ENCODE measurements at places on chromosomes 6 and 20.

DNA sequence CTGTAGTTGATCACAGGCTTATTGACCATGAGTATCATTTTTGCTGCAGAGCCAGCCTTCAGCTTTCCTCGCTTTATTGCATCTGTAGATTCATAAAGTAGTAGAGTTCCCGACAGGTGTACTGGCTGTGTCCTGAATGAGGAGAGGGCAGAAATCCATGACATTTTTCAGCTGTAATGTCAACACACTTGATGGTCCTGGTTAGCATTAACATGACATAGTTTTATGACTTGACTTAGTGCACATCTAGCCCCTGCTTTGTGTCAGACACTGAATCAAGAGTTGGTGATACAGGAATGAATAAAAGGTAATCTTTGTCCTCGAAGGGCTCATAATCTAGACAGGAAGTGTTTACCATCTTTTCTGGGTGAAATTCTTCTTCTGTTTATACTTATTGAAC lies 55.0 kb downstream of the AIG1 start:
- no peak for DNase-seq

DNA sequence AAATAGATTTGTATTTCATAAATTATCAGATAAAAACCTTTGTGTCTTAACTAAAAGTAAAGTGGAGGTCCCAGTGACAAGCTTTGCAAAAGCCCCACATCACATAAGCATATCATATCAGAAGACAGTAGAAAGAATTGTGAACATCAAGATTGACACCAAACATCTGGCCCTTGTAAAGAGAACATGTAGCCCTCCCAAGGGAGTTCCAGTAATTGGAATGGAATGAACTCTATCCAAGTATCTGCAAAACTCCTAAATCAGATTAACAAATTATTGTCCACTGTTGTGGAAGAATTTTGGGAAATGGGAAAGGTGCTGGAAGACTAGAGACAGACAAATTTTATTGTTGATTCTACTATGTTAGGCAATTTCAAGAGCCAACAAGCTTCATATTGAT lies 268.8 kb downstream of the KCNQ5 start:
- DNase-seq: no peak

- no peak for DNase-seq
These were observed 5.6 kb downstream of the PSMG4 start for GRCh38 chr6:3264356-3264755.

GRCh38 chr6:88670369-88670768 lies 293.0 kb downstream of the RNGTT start:
- no peak for DNase-seq

DNA sequence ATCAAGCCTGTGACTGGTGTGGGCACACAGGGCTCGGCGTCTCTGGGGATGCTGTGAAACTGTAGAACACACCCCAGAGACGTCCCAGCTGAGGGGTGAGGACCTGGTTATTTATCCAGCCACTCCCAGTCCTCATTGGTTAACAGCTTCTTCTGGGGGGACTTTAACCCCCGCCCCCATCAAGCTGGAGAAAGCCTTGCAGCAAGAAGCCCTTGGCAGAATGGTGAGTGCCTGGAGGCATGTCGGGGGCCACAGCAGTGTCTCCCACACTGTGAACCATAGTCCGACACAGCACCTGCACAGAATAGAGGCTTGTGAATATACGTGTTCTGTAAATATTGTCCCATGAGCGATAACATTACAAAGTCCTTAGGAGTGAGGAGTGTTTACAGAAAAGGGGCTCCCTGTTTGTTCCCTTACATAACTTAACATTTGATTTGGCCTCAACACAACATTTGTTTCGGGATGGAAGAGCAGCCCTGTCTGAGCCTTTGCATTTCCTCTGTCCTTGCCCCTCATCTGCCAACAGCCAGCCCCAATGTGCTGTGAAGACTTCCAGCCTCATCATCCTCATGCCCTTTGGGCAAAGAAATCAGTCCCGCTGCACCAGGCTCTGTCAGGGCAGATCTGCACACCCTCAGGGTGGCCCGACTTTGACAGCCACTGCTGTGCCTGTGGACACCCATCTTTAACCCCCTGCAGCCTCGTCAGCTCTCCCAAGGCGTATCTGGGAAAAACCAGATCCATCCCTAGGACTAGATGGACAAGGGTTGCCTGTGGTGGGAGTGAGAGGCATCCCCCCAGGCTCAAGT lies 2.2 kb upstream of the RRBP1 start:
- DNase-seq: no peak

DNA sequence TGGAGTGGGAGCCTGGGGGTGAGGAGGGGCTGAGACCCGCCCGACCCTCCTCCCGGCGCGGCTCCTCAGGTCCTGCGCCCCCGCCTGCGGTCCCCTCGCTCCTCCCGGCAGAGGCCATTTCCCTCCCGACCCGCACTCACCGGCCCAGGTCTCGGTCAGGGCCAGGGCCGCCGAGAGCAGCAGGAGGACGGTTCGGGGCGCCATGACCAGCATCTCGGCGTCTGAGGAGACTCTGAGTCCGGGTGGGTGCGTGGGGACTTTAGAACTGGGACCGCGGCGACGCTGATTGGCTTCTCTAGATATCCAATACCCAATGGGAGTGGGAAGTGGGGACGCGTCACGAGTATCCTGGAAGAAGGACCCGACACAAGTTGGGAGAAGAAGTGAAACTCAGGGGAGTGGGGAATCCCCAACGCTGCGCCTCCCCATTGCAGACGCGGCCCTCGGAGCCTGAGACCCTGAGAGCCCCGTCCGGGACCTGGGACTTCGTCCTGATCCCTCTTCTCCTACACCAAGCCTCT lies at the start of gene HLA-B:
HLA-B (minus strand) TSS at position 234 of the 521 bp plus-strand sequence; CDS start at position 213, 21 bp downstream.
- DNase-seq: peak; percentile 96

DNA sequence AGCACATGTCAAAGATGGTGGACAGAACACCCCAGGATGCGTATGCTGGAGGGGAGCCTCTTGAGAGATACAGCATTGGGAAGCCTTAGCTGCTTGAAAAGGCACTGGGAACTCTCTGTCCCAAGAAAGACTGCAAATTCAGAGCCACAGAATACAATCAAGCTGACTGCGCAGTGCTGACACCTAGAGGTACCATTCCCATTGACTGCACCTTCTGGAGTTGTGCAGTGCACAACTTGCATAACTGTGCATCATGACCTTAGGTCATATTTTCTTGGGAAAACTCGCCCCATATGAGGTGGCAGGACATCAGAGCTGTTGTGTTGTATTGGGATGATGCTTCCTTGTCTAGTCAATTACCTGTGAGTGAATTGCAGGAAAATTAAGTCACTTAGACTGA lies 646.5 kb upstream of the NOX3 start:
- DNase-seq: no peak

DNA sequence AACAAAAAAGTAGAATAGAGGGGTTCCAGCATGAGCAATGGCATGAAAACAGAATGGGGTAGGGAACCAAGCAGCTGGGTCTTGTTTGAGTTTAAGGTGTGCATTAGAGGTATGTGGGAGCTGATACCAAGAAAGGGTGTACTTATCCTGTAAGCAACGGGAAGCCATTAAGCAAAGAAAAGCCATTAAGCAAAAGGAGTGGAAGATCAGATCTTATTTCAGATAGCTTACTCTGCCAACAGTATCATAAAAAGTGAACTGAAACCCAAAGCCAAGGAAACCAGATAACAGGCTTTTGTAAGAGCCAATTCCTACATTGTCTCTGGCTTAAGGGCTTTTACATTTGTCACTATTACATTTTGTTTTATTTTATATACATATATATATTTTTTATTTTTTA lies 21.3 kb upstream of the BEND6 start:
- DNase-seq: no peak

- no peak for DNase-seq
These were observed 58.7 kb upstream of the PMEPA1 start for GRCh38 chr20:57768519-57768918.

GRCh38 chr6:2166717-2167116 lies 78.7 kb downstream of the GMDS start:
- no peak for DNase-seq

DNA sequence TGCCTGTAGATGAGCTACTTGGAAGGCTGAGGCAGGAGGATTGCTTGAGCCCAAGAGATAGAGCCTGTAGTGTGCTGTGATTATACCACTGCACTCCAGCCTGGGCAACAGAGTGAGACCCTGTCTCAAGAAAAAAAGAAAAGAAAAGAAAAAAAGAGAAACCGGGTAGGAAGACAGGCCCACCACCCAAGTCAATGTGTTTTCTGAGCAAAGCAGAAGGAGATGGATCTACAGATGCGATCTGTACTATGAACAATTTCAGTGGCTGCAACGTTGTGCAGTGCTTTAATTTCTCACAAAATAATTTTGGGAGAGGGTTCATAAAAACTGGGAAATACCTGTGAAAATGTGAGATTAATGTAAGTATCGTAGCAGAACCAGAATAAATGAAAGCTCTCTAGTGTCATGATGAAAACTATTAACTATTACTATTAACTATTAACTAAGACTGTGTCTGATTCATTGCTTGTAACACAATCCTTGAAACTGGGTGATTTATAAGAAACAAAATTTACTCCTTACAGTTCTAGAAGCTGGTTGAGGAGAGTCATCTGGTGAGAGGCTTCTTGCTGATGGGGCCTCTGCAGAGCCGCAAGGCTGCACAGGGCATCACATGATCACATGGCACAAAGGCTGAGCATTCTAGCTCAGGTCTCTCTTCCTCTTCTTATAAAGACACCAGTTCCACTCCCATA lies 233.1 kb upstream of the ZNF217 start:
- DNase-seq: no peak

DNA sequence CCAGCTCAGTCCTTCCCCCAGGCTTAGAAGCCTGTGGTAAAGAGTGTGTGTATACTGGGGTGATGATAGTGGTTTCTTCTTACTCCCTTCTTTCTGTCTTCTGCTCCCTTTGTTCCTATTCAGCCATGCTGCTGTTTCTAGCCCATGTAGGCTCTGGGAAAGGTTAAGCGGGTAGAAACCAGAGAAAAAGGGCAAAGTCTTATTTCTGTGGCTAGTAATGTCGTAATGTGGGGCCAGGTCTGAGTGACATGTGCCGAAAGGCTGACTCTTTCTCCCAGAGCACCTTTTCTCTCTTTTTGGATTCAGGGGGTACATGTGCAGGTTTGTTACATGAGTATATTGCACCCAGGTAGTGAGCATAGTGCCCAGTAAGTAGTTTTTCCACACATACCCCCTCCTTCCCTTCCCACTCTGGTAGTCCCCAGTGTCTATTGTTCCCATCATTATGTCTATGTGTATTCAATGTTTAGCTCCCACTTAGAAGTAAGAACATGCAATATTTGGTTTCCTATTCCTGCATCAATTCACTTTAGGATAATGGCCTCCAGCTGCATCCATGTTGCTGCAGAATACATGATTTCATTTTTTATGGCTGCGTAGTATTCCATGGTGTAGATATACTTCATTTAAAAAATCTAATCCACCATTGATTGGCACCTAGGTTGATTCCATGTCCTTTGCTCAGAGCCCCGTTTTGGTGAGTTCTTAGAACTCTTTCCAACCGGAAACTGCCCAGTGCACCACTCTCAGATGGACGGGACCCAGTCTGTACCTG lies 74.3 kb downstream of the EFHC1 start:
- DNase-seq: no peak

DNA sequence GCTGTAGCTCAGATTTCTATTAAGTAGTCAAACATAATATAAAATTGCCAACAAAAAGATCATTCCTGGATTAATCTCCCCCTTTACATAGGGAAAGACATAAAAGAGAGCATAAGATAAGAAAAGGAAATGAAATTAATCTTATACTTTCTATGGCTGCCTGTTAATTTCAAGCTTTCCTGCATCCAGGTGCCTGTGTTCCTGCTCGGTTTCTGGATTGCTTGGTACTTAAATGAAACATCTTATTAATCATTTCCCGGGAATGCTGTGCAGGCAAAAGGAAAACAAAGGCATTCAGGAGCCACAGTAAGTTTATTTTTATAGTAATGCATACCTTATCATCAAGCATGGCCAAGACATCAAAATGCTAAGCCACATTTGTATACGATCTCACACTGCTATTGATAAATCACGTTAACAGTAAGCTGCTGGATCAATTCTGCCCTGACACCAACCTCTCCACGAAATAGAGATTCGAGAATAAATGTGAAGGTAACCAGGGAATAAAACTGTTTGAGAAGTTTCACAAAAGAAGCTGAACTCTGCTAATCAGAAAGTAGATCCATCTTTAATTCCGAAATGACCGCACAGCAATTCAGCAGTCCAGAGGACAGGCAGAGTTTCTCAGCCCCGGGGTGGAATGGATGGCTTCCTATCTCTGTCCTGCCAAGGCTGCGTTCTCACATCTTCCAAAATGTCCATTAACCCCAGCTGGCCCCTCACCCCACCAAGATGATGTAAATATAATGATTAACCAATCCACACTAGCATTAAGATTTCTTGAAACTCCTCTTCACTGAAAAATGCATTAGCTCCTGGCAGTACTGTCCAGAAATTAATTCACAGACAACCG lies 32.6 kb upstream of the APCDD1L start:
- DNase-seq: no peak

DNA sequence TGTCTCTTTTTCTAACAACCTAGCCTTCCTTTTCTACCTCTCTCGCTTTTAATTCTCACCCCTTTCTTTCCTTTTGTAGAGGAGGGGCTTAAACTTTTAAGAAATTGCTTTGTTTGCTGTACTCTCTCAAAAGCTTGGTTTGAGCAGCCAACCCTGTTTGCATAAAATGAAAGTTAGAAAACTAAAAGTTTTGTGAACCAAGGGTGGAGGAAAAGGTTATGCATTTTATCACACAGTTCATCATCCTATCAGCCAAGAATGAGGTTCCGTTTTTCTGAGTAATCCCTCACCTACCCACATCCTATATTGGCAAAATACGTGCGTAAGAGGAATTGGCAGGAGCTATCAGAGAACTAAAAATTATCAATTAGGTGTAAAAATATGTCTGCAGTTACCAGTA lies 42.8 kb upstream of the LOC128125822 start:
- no peak for DNase-seq

DNA sequence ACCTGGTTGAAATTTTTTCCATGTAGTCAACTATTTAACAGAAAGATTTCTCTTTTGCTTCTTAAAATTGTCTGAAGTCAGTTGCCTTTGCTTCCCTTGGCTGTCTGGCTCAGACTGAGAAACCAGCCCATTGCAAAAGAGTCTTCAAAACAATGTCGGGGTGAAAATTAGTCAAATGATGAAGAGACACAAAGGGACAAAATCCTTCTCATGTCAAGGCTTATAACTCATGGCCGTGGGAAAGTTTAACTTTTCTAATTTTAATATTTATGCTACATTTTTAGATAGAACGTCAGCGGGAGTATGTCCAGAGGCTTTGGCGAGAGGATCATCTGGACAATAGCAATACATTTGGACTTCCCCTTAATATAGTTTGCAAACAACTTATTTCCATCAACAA lies 127.2 kb downstream of the CD164 start:
- DNase-seq: no peak

Measured in T-helper 9 cell (primary cell).